Ammon's horn (tissue), 1 donor: ENCODE measurements at places on chromosomes 7 and 10.

- DNase-seq: no peak
Measured at GRCh38 chr10:107899075-107899474, 734.6 kb upstream of the SORCS1 start.

DNA sequence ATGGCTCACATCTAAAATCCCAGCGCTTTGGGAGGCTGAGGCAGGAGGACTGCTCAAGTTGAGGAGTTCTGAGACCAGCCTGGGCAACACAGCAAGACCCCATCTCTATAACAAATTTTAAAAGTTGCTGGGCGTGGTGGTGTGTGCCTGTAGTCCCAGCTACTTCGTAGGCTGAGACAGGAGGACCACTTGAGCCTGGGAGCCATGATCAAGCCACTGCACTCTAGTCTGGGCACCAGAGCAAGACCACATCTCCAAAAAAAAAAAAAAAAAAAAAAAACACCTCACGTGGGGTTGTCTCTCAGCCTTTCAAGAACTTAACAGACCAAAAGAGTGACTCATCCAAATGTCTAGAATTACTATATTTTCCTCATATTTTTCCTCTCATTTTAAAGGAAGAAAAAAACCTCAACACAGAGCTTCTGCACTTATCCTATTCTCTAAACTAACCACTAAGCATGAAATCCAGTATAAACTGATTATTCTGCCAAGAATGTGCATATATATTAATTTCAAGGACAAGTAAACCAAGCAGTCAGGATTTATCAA, 46.3 kb downstream of the CUL2 start:
- DNase-seq: no peak

- DNase-seq: no peak
Measured at GRCh38 chr10:31120392-31120791, 88.7 kb upstream of the ZNF438 start.

- no peak for DNase-seq
Measured at GRCh38 chr10:11326913-11327616, 284.4 kb downstream of the USP6NL start.

DNA sequence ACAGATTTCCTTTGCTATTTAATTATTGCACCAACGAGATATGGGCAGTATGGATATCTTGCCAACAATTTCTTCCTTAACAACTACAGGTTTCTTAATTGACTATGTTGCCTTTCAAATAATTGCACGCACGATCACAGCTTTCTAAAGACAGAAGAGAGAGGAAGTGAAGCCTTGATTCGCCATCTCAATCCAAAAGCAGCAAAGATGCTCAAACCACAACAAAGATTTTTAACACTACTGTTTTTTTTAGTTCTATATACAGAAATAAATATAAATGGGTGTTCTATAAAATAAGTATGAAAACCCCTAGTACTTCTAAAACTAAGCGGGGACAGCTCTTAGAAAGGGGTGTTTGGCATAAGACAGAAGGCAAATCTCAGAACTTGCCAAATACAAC, 251.3 kb downstream of the SFMBT2 start:
- DNase-seq: no peak

GRCh38 chr10:110865186-110865808, 6.4 kb upstream of the PDCD4 start:
- DNase-seq: no peak

- no peak for DNase-seq
Measured at GRCh38 chr7:155995183-155995612, 182.9 kb upstream of the SHH start.

DNA sequence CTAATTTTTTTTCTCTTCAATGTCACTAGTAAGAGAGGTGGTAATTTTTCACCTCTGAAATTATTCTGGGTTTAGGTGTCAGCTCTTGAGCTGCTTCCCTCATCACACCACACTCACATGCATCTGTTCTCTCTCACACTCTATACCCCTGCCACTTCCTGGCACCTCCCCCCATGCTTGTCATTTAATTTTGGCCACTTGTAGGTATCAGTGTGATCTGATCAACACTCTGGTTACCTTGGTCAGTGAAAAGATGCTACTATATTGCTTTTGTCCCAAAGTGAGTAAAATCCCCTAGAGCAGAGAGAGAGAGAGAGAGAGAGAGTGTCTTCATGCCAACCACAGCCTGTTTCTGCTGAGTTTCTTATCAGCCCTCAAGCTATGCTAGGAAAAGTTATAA, 42.5 kb downstream of the STK17A start:
- no peak for DNase-seq

DNA sequence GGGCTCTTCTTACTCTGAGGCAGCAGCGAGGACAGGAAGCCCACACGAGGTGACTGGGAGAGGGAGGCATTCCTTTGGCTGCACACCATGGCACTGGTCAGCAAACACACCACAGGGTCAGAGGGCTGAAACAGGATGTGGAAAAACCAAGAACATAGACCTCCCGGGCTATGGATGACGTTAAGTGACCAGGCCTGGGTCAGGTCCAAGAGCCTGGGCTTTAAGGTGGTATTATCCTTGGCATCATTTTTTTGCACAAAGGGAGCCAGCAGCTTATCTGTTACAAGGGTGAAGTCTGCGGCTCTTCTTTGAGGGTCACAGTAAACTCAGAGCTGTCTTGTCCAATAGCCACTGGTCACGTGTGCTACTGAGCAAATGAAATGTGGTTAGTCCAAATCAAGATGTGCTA, 7.0 kb downstream of the WDR91 start:
- DNase-seq: no peak

DNA sequence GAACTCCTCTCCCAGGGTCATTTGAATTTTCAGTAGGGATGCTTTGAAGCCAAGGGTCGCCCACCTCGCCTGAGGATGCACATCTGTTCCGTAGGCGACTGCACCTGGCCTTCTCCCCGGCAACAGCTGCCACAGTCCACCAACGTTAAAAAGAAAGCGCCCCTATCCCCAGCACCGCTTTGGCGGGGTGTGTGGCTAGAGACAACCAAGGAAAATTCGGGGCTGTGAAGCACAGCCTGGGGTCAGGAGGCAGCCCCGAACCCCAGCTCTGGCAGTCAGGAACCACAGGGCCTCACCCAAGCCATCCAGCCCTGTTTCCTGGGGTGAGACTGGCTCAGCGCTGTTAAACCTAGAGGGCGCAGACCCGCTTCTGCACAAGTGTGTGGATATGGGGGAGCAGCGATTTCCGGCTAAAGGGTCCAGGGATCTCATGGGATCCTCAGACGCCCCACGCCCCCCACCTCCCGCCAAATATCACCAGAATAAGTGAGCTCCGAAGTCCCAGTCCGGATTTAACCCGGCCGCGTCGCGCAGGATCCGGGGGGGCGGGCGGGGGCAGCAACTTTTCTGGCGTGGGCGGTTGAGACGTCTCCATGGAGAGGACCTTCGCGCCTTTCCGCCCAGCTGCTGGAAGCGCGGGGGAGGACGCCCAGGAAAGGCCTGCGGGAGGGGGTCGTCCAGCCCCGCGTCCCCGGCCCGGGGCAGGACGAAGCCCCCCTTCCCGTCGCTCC, 822 bp downstream of the ZC3HAV1L start:
- DNase-seq: no peak

DNA sequence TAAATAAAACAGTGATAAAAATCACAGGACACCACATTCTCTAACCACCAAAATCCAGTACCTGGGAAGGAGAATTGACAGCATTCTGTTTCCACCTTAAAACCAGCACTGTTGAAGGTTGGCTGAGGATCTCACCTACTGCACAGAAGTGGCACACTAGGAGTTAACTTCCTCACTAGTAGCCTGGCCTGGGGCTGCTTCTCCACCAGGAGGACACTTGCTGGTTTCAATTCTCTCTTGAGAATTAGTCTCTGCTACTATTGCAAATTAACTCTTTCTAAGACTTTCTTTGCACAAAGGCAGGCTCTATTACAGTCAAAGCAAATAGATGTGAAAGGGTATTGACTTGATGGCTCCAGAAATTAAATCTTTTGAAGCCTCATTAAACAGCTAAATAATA, 2.3 kb upstream of the CTTNBP2 start:
- peak; percentile 31 for DNase-seq

GRCh38 chr7:134613623-134614347, 32.9 kb upstream of the BPGM start:
- no peak for DNase-seq

DNA sequence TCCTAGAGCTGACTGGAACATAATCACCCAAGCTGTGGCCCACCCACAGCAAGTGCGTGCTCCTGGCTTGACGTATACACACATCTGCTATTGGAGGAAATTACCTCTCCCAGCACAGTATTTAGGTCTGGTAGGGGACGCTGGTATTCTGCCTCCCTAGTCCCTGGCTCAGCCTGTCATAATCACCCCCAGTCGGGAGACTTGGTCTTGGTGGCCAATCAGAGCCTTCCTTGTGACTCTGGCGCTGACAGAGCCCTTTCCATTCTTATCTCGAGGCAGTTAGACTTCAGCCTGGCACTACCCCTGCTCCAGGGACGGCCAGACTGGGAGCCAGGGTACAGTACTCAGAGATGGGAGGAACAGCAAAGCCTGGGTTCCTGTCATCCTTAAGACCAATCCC, 14.3 kb upstream of the PRKAG2 start:
- DNase-seq: no peak

- no peak for DNase-seq
Measured at GRCh38 chr7:116582806-116583444, 58.1 kb downstream of the CAV1 start.
